ENCODE measurements at places on chromosomes 12 and 14.

DNA sequence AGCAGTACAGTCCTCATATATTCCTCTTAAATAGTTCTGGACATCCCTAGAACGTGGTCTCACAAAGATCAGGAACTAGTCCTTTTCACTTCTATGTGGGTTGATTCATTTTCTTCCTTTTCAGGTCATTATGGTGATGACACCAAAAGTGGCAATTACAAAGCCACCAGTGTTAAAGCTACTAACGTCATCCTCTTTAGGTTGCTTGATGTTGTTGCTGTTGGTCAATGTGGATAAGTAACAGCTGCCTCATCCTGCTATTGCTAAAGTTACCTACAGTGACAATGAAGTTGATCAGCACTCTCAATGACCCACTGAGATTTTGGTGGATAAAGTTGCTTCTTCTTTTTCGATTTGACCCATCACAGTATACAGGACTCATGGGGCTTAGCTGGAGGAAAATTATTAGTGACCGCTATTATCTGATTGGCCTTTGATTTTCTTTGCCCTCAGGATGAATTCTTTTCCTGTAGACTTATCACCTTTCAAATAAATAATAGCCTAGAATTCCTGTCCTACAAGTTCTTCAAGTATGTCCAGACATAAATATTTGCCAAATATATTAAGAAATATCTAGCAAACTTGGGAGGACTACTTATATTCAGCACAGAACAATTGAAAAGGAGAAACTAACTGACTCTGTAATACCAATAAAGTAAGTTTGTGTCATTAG, 54.0 kb upstream of the ATP2B1 start:
- DNase-seq, result no peak

- peak; percentile 59 for DNase-seq
Observed at GRCh38 chr12:93829016-93829415, 151.8 kb downstream of the CRADD start.

- peak; percentile 58 for DNase-seq
Observed at GRCh38 chr12:13864081-13864673, 117.2 kb downstream of the GRIN2B start.

DNA sequence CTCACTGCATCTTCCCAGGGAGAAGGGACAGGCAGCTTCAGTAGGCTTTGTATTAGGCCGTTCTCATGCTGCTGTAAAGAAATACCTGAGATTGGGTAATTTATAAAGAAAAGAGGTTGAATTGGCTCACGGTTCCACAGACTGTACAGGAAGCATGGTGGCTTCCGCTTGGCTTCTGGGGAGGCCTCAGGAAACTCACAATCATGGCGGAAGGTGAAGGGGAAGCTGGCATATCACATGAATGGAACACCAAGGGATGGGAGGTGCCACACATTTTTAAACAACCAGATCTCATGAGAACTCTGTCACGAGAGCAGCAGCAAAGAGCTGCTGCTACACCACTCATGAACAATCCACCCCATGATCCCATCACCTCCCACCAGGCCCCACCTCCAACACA, 182.2 kb upstream of the SFSWAP start:
- DNase-seq, result no peak

DNA sequence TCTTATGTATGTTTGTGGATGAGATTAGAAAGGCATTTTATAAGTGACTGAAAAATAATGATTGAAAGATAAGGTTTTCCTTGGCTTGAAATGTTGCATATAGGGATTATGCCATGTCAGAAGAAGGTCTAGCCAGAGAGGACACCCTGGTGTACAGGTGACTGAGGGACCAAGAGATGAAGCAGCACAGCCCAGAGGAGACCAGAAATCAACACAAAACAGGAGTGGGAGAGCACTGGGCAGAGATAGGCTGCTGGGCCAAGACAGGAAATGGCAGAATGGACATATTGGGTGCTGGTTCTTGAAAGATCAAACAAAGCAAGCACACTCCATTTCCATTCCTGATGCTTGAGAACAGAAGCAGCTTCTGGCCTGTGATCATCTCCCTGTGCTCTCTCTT, 24.4 kb upstream of the FRMD6 start:
- DNase-seq, result no peak

- no peak for DNase-seq
Observed at GRCh38 chr14:72532686-72533454, 361.0 kb downstream of the DPF3 start.

- peak; percentile 88 for DNase-seq
Observed at GRCh38 chr12:49983892-49984291, 11.1 kb downstream of the AQP6 start.

- DNase-seq, result peak; percentile 40
Observed at GRCh38 chr14:64760146-64760755, 56.0 kb downstream of the PLEKHG3 start.

GRCh38 chr12:6372403-6373003, 2.9 kb downstream of the SCNN1A start:
- DNase-seq, result peak; percentile 92

DNA sequence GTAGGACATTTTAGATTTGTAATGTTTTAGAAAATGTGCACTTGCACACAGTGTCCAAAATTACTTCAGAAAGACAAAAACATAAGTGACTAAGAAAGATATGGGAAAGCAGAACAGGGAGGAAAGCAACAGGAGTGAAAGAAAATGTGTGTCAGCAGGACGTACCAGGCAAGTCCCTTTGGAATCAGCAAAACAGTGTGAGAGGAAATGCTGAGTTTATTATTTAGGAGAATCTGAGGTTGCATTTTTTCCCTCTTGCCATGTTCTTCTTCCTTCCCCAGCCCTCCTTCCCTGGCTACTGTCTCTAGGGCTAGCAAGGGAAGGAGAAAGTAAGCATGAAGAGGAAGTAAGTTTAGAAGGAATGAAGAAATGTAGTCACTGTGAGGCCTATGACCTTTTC, 67.7 kb upstream of the CD163 start:
- DNase-seq, result no peak

DNA sequence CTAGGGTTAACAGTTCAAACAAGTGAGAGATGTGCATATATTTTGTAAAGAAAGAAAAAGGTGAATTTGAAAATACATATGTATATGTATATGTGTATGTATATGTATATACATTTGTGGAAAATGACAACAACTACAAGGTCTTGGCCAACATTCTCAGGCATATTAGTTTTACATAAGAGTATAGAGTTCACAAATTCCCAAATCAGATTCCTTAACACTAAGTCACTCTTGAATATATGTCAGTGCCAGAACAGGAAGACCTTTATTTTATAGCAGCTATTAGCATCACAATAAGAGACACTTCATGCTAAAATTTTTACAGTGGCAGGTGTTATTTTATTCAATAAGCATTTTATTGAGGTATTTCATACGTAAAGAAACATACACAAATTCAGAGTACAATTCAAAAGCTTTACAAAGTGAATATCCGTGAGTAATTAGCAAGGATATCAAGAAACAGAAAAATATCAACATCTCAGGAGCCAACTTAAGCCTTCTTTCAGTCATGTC, 179.7 kb downstream of the SLC6A15 start:
- DNase-seq, result peak; percentile 7

DNA sequence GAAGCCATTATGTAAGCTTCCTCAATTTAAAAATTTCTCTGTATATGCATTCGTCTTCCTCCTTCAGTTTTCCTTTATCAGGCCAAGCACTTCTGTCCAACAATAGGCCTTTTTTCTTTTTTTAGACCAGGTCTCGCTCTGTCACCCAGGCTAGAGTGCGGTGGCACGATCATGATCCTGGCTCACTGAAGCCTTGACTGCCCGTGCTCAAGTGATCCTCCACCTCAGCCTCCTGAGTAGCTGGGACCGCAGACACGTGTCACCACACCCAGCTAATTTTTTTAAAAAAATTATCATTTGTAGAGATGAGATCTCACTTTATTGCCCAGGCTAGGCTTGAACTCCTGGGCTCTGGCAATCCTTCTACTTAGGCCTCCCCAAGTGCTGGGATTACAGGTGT, 25.8 kb downstream of the TAOK3 start:
- no peak for DNase-seq

DNA sequence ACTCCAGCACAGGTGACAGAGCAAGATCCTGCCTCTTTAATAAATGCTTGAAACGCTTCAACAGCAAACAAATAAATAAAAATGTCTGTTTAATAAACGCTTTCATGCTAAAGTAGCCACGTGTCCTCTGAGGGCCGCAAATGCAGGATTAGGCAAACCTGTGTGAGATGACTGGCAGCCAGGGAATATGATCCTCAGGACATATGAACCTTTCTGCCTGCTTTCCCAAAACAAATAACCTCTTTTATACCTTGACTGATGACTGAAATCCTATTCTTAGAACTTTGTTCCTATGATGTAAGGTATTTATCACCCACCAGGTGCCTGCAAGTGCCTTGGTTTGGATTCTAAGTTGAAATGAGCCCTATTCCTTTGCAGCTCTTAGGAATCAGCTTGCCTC, 14.5 kb upstream of the FLVCR2 start:
- DNase-seq, result no peak

GRCh38 chr14:102430212-102430908, 67.6 kb downstream of the TECPR2 start:
- DNase-seq, result no peak

GRCh38 chr14:68522510-68523325, 270.1 kb downstream of the ZFP36L1 start:
- peak; percentile 93 for DNase-seq

DNA sequence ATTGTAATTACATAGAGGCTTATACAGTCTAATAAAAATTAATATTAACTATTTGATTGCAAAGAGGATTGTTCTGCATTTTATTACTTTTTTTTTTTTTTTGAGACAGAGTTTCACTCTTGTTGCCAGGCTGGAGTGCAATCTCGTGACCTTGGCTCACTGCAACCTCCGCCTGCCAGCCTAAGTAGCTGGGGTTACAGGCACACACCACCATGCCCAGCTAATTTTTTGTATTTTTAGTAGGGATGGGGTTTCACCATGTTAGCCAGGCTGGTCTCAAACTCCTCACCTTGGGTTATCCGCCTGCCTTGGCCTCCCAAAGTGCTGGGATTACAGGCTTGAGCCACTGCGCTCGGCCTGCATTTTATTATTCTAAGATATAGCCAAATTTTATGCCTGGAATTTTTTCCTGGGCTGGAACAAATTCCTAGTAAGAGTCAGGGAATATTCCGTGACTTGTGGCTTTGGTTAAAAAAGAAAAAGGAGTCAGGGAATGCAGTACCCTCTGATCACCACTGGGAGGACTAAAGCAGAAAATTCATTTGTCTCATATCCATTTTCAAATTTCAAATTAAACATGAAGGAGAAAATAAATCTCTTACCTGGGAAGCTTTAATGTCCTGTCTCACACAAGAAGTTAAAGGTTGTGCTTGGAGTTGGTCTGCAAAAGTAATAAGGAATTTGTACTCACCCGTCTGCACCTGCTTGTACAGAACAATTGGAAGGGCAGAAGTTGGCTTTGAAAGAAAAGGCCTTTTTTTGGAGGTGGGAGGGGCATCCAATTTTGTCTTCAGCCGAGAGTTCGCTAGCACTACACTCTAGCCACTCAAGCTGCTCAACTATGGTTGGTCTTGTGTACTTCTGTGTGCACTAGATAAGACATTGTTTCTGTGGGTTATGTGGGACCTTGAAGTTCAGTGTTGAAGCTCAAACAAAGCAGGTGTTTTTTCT, 8.7 kb downstream of the MARK3 start:
- peak; percentile 81 for DNase-seq
